ENCODE measurements at places on chromosomes 2 and 18. TPM values are rescaled to one million over a fixed set of nuclear protein-coding genes. Genes with fewer than 3 reads are reported as not detected.

GRCh38 chr2:105411720-105412407 is 13.0 kb upstream of the FHL2 start:
- DNase-seq: no peak

GRCh38 chr2:134900151-134900550 is 18.5 kb upstream of the CCNT2 start:
- no peak for DNase-seq

The CSRNP3 gene
- 9.5 TPM for polyA plus RNA-seq

The DOK1 gene
- polyA plus RNA-seq: 7.5 TPM

GRCh38 chr2:25247792-25248512 is 79.6 kb upstream of the POMC start:
- DNase-seq: no peak

DNA sequence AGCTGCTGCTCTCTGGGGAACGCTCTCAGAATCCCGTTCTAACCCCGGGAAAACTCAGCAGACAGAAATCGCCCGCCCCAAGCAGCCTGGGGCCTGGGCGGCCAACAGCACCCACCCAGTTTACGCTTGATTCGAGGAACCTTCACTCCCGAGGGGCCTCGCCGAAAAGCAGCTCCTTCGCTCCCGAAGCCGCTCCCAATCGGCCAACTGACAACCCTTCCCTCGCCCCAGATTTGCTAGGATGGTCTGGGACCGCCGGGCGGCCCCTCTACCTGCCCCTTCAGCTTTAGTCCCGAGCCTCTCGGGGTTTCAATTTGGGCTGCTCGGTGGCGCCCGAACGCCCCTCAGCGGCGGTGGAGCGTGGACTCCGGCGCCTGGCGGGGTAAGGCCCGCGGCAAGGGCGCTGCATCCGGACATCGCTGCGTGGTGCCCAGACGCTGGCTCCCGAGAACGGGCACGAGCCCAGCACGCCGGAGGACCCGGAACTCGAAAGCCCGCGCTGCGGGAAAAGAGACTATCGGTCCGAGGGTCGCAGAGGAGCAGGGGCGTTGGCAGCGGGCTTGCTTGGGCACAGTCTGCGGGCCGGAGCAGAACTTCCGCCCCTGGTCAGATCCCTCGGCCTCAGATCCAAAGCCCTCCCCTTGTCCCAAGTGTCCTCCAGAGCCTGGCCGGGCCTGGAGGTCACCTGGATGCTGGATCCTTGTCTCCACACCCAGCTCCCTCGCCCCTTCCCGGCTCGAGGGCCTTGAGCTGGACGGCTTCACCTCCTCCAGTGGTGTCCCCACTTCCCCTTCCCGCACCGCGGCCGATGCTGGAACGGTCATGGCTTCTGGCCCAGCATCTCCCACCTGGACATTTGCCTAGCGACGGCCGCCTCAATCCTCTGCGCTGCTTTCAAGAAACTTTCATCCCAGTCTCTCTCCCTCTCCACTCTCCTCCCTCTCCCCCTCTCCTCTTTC is 3.0 kb upstream of the OTX1 start:
- no peak for DNase-seq

The PHOSPHO2 gene
- polyA plus RNA-seq: 19.9 TPM

The PSME4 gene
- polyA plus RNA-seq: 67.3 TPM

The TEX44 gene
- not detected for polyA plus RNA-seq

DNA sequence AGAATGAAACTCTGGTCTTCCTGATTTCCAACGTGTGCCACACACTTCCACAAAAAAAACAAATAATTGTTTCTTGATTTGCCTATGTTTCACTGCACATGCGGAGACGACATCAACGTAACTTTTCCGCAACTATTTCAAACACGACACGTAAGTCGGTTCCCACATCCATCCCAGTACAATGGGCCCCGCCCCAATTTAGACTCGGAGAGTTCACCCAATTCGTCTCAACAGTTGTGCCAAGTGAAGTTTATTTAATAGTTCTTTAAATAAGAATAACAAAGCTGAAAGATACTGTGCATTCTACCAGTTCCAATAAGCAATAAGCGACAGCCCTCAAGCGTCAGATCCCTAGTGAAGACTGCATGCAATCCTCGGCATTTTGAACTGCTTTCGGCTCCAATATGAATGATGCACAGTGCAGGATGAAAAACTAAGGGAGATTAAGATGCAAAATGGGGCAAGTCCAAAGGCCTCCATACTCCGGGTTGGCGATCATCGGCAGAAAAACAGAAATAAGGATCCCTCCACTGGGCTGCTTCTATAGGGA is 664 bp downstream of the CCT4 start:
- peak; percentile 8 for DNase-seq

DNA sequence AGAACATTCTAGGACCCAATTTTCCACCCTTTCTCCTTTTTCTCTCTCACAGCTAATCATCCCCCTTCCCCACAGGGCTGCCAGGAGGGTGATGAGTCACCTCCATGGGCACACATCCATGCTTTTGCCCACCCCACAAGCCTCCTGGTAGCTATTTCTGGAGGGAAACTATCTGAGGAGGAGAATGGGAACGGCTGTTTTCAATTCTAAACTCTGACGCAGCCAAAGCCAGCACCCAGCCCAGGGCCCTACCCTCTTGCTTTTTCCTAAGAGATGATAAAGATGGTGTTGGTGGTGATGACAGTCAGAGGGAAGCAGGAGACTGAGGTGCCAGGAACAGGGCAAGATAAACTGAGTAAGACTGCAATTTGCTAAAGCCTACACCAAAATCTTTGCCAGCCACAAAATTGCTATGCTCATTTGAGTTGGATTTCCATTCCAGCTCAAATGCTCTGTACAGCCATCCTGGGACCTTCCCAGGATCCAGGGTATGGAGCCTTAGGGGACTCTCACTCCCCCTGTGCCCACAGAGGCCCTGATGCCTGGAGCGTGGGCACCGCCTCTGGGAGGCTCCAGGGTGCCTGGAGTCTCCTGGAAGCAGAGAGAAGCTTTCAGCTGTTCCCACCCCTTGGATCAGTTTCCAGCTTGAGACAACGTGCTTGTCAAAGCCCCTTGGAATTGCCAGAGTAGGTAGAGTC is 62.0 kb upstream of the FZD7 start:
- no peak for DNase-seq

DNA sequence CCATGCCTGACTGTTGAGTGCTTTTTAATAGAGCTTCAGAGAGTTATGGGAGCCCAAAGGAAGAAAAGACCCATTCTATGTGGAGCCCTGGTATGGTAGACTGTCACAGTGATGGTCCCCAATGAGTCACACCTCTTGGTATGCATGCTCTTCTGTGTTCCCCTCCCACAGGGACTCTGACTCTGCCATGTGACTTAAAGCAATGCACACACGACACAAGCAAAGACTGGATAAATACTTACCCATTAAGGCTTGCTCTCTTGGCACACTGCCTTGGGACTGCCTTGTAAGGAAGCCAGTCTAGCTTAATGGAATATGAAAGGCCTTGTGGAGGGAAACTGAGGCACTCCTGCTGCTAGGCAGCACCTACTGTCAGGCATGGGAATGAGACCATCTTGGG is 16.7 kb upstream of the DTNB start:
- no peak for DNase-seq

DNA sequence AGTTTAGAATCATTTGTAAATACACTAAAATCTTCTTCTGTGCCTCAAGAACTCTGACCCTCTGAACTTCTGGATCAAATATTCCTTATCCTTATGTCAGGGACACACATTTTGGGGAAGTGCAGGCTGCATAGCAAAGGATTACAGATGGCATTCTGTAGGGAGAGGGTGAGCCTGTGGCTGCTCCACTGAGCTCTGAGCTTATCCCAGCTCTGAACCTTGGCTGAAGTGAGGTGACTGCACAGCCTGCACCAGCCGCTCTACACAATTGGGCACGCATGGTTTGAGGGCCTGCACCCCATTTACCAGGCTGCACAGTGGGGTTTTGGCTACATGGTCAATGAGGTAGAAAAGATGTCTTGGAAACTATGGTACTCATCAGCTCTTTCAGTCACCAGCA is 251.6 kb downstream of the GALR1 start:
- DNase-seq: no peak

DNA sequence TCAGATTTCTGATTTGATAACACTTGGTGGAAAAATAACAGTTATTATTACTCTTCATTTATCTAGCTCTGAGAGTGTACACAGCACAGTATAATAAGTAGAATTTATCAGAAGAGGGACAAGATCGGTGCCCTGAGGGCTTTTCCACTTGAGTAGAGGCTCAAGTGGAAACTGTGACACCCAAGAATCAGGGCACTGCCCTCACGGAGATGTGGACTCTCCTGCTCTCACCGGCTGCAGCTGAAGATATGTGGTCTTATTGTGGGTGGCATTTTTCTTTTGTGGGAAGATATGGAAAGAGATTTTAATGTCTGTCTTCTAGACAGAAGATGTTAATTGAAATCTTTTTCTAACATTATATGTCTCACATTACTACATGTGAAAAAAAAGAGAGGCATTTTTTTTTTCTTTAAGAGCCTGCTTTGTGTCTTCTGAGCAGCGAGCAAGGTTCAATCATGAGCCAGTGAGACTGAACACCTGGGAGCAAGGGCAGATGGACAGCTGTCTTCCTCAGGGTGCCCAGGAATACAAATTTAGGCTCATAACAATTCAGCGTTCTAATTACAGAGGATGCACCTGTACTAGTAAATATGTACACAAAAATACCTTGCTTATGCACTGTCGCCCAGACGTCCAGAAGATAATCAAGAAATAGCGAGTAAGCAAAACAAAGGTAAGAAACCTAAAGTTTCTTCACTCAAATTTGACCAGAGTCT is 1098.2 kb upstream of the FANCL start:
- DNase-seq: no peak

Data from renal cortex interstitium (tissue), 15 donors.